Spinal cord (tissue), 10 donors: ENCODE measurements at places on chromosomes 1 and 21. TPM values are rescaled to one million over a fixed set of nuclear protein-coding genes. Genes with fewer than 3 reads are reported as not detected.

GRCh38 chr1:184485751-184486723, 99.2 kb downstream of the C1orf21 start:
- no peak overlapping the region for H3K27ac ChIP-seq
- no peak for DNase-seq
- no peak overlapping the region for H3K4me3 ChIP-seq
- peaks cover 7% of the 10 kb centered on the region for H3K4me1 ChIP-seq
- H3K27me3 ChIP-seq, result no peaks in the 10 kb centered on the region

DNA sequence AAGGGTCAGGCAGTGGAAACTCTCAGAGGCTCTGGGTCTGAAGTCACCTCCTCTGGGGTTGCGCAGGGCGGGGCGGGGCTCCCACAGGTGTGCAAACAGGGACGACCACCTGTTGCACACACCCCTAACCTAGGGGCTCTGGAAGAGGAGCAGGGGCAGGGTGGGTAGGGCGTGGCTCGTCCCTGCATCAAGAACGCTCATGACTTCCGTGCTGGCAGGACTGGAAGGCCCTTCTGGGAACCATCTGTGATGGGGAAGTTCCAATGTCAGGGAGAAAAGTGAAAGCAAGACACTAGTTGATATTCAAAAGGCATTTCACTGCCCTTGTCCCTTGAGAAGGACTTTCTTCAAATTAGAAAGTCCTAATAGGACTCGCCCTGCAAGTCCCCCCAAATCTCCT, 22.1 kb upstream of the CLSTN1 start:
- H3K4me1 ChIP-seq, result peaks cover 56% of the 10 kb centered on the region
- DNase-seq, result no peak
- no peak overlapping the region for H3K4me3 ChIP-seq
- no peaks in the 10 kb centered on the region for H3K27me3 ChIP-seq
- H3K36me3 ChIP-seq, result peaks cover 33% of the 10 kb centered on the region

GRCh38 chr1:200945111-200945510, 50.4 kb downstream of the INAVA start:
- no peak overlapping the region for H3K27ac ChIP-seq
- H3K4me1 ChIP-seq, result peaks cover 5% of the 10 kb centered on the region
- no peaks in the 10 kb centered on the region for H3K27me3 ChIP-seq

DNA sequence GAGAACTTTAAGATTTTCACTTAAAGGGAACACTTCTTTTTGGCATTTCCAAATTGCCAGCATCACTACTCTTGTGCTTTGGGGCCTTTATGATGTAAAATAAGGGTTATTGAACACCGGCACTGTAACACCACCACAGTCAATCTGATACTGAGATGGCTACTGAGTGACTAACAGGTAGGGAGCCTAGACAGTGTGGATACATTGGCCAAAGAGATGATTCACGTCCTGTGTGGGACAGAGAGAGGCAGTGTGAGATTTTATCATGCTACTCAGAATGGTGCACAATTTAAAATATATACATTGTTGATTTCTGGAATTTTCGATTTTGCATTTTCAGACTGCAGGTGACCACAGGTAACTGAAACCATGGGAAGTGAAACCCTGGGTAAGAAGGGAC, 261.6 kb downstream of the SPATA17 start:
- H3K27ac ChIP-seq, result no peak overlapping the region
- H3K4me1 ChIP-seq, result no peaks in the 10 kb centered on the region
- H3K4me3 ChIP-seq, result no peak overlapping the region
- no peaks in the 10 kb centered on the region for H3K36me3 ChIP-seq
- no peak for DNase-seq

DNA sequence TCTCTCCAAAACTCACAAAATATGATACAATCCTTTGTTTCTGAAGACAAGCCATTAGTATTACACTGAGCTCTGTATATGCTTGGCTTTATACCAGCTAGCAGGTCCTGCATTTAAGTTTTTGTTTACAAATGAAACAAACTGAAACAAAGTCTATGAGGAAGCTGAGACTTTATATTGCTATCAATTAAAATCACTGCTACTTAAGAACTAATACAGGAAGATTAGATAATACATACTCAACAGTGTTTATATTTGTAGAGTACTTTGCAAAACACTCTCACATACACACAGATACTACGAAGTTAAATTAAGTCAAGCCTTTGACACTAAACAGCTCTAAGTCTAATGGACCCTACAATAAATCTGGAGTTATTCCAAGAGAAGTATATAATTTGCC, 247.4 kb downstream of the CRB1 start:
- H3K27me3 ChIP-seq, result no peaks in the 10 kb centered on the region
- H3K27ac ChIP-seq, result no peak overlapping the region
- no peaks in the 10 kb centered on the region for H3K36me3 ChIP-seq
- DNase-seq, result no peak
- H3K4me3 ChIP-seq, result no peak overlapping the region

- H3K27me3 ChIP-seq, result no peaks in the 10 kb centered on the region
- H3K36me3 ChIP-seq, result no peaks in the 10 kb centered on the region
- no peak for DNase-seq
- H3K4me3 ChIP-seq, result no peak within 1 kb of the TSS
Measured at GRCh38 chr1:205943245-205943644, at the start of gene SLC26A9. SLC26A9 (minus strand) TSS chr1:205943456; CDS start chr1:205935820, 7,636 bp downstream.

DNA sequence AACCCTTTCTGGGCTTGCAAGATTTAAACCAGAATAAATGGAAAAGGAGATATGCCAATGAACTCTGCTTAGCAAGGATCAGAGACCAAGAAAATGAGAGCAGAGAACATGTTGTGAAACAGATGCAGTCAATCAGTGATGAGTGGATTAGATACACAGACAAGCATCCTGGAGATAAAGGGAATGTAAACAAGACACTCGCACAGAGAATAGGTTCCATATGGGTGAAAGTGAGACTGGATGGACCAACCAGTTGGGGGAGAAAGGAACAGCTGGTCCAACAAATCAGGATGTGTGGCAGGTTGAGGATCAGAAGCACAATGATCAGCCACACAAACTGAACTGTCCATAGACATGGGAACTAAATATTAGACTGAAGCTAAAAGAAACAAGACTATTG, 338.2 kb downstream of the ASTN1 start:
- H3K4me1 ChIP-seq, result no peaks in the 10 kb centered on the region
- H3K27me3 ChIP-seq, result no peaks in the 10 kb centered on the region
- DNase-seq, result no peak
- no peak overlapping the region for H3K4me3 ChIP-seq

- H3K27me3 ChIP-seq, result no peaks in the 10 kb centered on the region
- no peak for DNase-seq
- no peak overlapping the region for H3K27ac ChIP-seq
- peaks cover 56% of the 10 kb centered on the region for H3K36me3 ChIP-seq
Measured at GRCh38 chr1:204265665-204266064, 51.9 kb upstream of the GOLT1A start.

GRCh38 chr1:183982172-183982963, 55.2 kb downstream of the COLGALT2 start:
- no peak for DNase-seq
- H3K4me3 ChIP-seq, result no peak overlapping the region
- no peaks in the 10 kb centered on the region for H3K36me3 ChIP-seq
- no peak overlapping the region for H3K27ac ChIP-seq
- peaks cover 4% of the 10 kb centered on the region for H3K4me1 ChIP-seq

- H3K4me3 ChIP-seq, result no peak overlapping the region
- H3K4me1 ChIP-seq, result peaks cover 27% of the 10 kb centered on the region
- DNase-seq, result no peak
- peaks cover 15% of the 10 kb centered on the region for H3K27me3 ChIP-seq
- H3K27ac ChIP-seq, result no peak overlapping the region
- no peaks in the 10 kb centered on the region for H3K36me3 ChIP-seq
Measured at GRCh38 chr1:209587789-209588188, 4.3 kb downstream of the CAMK1G start.

DNA sequence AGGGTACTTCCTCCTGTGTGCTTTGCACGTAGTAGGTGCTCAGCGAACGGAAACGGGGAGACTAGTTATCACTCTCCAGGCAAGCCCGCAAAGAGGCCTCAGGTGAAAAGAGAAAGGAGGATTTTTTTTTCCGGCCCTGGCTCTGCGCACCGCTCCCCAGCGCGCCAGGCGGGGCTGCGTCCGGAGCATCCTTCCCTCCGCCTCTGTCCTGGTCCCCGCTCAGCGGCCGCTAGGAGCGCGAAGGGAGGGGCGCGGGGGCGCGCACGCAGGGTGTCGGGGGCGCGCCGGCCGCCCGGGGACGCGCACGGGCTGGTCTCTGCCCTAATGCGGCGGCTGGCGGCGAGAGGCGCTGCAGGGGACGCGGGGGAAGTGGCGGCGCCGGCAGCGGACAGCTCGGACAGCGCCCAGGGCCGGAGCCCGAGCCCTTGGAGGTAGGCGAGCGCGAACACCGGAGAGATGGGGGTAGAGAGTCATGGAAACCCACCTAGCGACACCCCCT, 42.3 kb upstream of the NFASC start:
- H3K4me3 ChIP-seq, result peak overlapping the region; percentile 43
- DNase-seq, result peak; percentile 70
- peaks cover 29% of the 10 kb centered on the region for H3K4me1 ChIP-seq
- no peaks in the 10 kb centered on the region for H3K36me3 ChIP-seq
- no peak overlapping the region for H3K27ac ChIP-seq

DNA sequence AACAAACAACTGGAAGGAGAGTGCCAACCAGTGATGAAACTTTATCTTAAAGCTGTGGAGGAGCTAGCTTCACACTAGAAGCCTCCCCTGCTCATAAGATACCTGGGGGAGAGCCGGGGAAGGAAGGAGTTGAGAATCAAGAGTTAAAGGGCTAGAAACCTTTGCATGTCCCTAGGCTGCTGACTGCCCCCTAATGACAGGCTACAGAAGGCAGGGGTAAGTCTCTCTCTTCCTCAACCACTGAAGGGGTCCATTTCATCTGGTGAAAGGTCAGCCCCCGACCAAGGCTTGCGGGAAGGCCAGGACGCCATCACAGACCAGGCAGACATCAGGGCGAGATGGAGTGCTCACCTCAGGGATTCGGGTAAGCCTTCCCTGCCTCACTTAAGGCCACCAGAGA, 65.6 kb upstream of the GRHL3 start:
- no peak overlapping the region for H3K4me3 ChIP-seq
- no peak overlapping the region for H3K27ac ChIP-seq
- DNase-seq, result no peak

DNA sequence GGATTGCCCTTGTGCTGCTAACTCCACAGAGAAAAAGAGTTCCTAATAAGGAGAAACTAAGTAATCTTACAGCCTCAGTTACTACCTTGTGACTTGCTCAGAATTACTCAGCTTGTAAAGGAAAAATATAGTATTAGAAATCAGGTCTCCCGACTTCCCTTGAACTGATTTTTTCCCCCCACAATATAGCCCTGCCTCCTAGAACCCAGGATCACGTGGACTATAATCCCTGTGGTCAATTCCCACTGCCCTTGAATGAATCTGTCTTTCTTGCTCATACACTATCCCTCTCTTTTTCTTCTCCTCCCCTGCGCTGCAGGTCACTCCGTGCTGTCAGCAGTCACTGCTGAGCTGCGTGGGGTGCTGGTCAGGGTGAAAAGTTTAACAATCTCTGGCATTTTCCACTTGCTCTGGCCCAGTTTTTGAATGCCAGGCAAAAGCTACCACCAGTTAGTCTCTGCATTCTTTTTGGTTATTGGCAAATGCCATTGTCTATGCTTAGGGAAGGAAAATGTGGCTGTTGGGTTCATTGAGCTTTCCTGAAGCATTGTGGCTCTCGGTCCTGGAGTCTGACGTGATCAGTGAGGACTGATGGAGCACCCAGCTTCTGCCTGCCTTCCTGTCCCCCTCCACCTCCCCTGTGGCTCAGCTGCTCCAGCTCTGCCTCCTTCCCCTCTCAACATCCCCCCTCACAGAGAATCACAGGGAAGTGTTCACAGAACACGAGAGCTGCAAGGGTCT, 1.9 kb upstream of the MYOC start:
- DNase-seq, result no peak
- H3K27ac ChIP-seq, result peak overlapping the region; percentile 85
- H3K4me1 ChIP-seq, result peaks cover 28% of the 10 kb centered on the region
- H3K4me3 ChIP-seq, result no peak overlapping the region
- no peaks in the 10 kb centered on the region for H3K36me3 ChIP-seq

DNA sequence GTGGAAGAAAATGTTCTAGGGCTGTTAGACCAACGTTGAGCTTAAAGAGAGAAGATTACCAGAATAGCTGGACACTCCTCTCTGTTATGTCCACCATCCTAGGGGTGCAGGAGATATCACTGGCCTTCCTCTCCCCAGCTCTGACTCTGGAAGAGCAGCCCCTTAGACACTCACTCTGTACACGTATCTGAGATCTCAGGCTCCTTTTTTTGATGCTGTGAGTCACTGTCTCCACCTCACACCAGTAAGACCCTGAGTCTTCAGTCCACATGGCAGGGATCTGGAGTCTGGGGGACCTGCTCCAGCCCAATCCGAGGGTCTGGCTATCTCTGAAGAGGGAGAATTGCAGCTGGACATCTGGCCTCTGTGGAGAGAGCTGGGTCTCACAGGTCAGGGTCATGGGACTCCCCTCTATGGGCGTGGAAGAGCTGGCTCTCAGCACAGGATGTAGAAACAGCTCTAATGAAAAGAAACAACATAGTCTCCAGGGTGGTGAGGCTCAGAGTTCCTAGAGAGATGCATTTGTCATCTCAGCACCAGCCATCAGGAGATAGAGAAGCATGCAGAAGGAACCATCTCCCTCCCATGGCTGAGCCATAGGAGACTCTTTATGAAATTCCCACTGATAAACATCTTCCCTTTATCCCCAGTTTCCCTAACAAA, 3.5 kb downstream of the FCRL3 start:
- H3K36me3 ChIP-seq, result no peaks in the 10 kb centered on the region
- H3K4me1 ChIP-seq, result no peaks in the 10 kb centered on the region
- DNase-seq, result no peak

GRCh38 chr1:47334765-47335435, 1.3 kb downstream of the CMPK1 start:
- peak overlapping the region; percentile 97 for H3K27ac ChIP-seq
- no peaks in the 10 kb centered on the region for H3K27me3 ChIP-seq
- DNase-seq, result no peak
- no peaks in the 10 kb centered on the region for H3K36me3 ChIP-seq
- H3K4me1 ChIP-seq, result peaks cover 20% of the 10 kb centered on the region

GRCh38 chr1:119720866-119721440, 9.2 kb downstream of the PHGDH start:
- peaks cover 22% of the 10 kb centered on the region for H3K36me3 ChIP-seq
- no peak for DNase-seq
- H3K27ac ChIP-seq, result no peak overlapping the region
- peaks cover 5% of the 10 kb centered on the region for H3K4me1 ChIP-seq
- no peak overlapping the region for H3K4me3 ChIP-seq
- H3K27me3 ChIP-seq, result no peaks in the 10 kb centered on the region

- peaks cover 30% of the 10 kb centered on the region for H3K4me1 ChIP-seq
- no peak overlapping the region for H3K27ac ChIP-seq
- H3K27me3 ChIP-seq, result no peaks in the 10 kb centered on the region
Measured at GRCh38 chr1:30668546-30669327, 54.6 kb downstream of the MATN1 start.

The SPRR2A gene
- total RNA-seq, result not detected

The POFUT2 gene
- total RNA-seq, result 31.5 TPM

The MAB21L3 gene
- total RNA-seq, result 0.40 TPM

The CDA gene
- total RNA-seq, result 1.8 TPM

The BSND gene
- total RNA-seq, result not detected

The UBL4B gene
- total RNA-seq, result 0.50 TPM

The HSD11B1 gene
- total RNA-seq, result 0.22 TPM

The KLF17 gene
- 0.69 TPM for total RNA-seq

The UTP11 gene
- total RNA-seq, result 46.6 TPM

The OR2AK2 gene
- total RNA-seq, result 0.44 TPM

The FAAH gene
- total RNA-seq, result 14.3 TPM

The REN gene
- not detected for total RNA-seq
